CD4-positive, alpha-beta memory T cell (primary cell): ENCODE measurements at places on chromosomes 4 and X. TPM values are rescaled to one million over a fixed set of nuclear protein-coding genes. Genes with fewer than 3 reads are reported as not detected.
A peak's percentile ranks its signal among the peaks of the same experiment; 100 is the strongest.

Gene OTUD6A
- total RNA-seq = not detected

DNA sequence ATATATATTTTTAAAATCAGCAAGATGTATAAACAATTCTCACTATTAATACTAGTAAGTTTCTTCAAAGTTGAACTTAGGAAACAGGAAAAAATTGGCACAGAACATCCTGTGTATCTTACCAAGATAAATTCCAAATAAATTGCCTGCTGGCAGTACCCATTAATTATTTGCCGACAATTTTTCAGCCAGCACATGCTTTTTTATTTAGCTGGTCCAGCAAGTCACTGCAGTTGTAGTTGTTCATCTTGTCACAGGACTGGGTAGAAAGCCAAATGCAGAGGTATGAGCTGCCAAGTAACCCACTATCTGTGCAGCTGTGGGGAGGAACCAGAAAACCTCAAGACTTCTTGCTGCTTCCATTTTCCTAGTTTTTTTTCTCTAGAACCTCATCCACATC is 113.4 kb downstream of the PACRGL start:
- no peak for DNase-seq

DNA sequence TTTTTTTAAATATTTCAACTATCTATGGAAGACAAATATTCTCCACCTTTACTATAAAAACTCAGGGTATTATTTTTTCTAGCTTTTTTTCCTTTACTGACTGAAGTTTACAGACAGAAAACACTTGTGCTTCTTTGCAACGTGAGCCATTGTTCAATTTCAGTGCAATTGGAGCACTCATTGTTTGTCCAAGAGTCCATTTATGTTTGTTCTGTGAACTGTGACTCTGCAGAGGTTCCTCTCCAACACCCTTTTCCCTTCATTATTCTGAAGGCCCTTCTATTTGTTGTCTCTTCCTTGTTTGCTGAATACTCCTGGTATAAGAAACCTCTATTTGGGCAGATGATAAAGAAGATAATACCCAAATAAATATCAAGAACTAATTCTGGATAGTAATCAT is 37.4 kb downstream of the DAPP1 start:
- no peak for DNase-seq

GRCh38 chr4:25753239-25753638 is 97.6 kb downstream of the SLC34A2 start:
- no peak for DNase-seq

Gene EMCN
- not detected for total RNA-seq

DNA sequence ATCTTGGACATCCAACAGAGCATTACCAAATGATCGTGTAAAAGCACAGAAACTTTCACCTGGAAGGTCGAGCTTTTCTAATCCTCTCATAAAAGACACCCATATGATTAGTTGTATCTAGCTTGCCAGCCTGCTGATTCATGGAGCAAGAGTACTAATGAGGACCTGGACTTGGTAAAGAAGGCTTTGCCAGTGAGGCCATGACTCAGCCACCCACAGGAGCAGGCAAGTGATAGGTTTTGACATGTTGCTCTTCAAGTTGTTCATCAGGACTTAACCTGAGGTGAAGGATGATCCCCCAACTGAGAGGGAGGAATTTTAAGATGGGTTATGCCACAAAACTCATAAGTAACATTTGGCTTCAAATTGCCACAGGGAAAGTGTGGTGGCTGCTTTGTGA is 24.7 kb upstream of the EPGN start:
- DNase-seq = no peak

DNA sequence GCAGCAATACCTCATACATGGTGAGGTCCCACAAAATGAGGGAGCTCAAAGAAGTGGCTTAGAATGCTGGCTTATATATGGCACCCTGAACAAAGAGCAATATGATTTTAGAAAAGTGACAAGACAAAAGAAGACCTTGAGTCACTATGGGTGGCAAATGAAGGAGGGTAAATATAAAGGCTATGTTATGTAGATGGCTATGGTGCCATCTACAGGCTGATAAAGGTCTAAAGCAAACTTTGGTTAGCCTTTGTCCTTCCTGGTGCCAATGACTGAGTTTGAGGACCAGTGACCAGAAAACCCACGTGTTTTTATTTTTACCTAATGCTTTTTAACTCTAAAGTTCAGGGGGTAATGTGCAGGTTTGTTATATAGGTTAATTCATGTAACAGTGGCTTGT is 151.8 kb downstream of the CCNG2 start:
- DNase-seq = peak; percentile 25

- DNase-seq = no peak
These were observed 992.6 kb downstream of the NLGN4X start for GRCh38 chrX:5236096-5236495.
